Thymus (tissue), 14 donors: ENCODE measurements at places on chromosomes 2 and 18. TPM values are rescaled to one million over a fixed set of nuclear protein-coding genes. Genes with fewer than 3 reads are reported as not detected.

- no peak for DNase-seq
Observed at GRCh38 chr18:63922049-63922448, 14.3 kb downstream of the SERPINB10 start.

DNA sequence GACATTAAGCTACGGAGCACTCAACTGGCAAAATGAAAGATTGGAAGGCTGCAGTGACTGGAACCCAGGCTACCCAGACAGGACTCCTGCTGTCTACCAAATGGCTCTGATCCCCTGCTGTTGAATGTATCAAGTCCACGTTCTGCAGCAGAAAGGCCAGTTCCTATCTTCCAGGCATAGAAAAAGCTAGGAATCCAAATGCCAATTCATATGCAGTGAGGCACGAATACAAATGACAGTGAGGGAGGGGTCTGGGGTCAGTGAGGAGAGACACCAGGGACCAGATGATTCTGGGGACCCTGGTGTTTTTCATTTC is 5.3 kb downstream of the NRP2 start:
- no peak for DNase-seq

GRCh38 chr2:172131713-172132555 is 29.2 kb upstream of the DLX2 start:
- no peak for DNase-seq

GRCh38 chr2:174350018-174350417 is 15.3 kb downstream of the SP9 start:
- DNase-seq, result no peak

GRCh38 chr2:126359494-126359893 is 296.5 kb upstream of the GYPC start:
- no peak for DNase-seq

Gene KLHL41
- total RNA-seq, result 5.2 TPM

Gene TFPI
- 16.1 TPM for total RNA-seq

Gene AUP1
- 59.5 TPM for total RNA-seq
